ENCODE measurements at places on chromosomes 12 and 14.

DNA sequence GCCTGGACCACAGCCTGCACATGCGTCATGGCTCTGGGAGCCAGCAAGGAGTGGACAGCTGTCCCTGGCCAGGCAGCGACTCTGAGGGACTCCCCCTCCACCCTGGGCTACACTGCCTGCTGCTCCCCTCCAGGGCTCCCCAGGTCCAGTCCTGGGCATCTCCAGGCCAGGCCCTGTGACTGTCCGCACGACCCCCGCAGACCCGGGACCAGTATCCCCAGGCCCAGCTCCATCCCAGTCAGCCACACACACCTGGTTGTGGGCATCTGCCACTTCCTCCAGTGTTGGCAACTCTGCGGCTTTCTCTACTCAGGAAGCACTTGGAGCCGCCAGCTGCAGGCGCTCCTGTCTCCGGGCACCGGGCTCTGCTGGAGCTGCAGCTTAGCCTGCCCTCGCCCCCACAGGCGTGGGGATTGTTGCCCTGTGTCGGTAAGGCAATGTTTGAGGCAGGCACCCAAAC is 2.4 kb downstream of the ULK1 start:
- no peak for DNase-seq

- no peak for DNase-seq
Observed at GRCh38 chr14:89040080-89040459, 215.6 kb downstream of the TTC8 start.

DNA sequence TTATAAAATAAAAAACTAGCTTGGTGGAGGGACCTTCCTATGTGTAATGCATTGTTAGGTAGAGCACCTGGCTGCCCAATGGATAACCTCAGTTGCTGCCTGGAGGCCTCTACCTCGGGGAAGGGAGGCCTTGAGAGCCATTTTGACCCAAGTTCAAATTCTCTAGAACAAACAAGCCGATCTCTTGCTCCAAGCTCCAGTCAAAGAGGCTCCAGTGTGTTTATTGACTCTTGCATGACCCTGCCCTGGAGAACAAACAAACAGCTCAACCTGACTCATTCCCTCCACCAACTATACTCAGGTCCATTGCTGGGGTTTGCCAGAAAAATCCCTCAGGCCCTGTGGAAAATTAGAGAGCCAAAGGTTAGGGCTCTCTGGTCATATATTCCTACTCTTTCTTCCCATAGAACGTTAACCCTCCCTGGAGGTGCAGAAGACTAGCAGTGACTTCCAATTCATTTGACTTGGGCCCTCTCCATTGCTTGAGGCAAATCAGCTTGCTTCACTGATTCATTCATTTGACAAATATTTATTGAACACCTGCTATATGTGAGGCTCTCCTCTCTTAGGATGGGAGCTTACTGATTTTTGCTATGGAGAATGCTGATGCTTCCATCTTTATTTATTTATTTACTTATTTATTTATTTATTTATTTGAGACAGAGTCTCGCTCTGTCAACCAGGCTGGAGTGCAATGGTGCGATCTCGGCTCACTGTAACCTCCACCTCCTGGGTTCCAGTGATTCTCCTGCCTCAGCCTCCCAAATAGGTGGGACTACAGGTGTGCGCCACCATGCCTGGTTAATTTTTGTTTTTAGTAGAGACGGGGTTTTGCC is 73.7 kb upstream of the CISTR start:
- no peak for DNase-seq

- DNase-seq, result no peak
Observed at GRCh38 chr14:105138551-105139111, 29.9 kb downstream of the JAG2 start.

DNA sequence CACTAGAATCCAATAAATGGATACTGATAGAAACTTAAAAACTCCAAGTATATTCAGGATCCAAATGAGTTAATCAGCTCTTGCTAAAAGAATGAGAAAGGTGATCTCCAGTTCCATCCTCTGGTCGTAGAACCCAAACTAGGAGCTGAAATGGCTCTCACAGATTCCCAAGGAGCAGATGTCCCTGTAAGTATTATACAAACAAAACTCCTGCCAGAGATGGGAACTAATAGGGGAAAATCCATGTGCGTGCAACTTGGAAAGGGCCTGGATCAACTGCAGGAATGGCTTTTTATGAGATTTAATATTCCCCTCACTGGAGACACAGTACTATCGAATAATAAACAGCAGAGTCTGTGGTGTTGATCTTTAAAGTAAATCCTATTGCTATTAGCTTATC is 309.2 kb upstream of the TBX3 start:
- DNase-seq, result no peak

DNA sequence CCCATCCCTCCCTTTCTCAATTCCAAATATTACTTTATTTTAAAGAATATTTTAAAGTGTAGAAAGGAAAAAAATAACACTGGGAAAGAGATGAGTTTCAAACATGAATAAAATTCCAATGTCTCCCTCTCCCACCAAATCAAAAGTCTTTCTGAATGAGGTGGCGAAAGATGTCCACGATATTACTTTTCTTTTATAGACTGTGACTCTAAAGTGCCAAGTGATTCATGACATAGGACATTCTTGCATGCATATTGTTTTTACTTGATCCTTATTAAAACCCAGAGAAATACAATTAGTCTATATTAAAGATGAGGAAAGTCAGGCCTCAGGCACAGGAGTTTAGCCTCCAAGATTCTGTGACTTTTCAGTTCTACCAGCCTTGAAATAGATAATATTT is 16.0 kb upstream of the LUM start:
- no peak for DNase-seq

GRCh38 chr12:92574911-92575570 is 127.7 kb upstream of the PLEKHG7 start:
- DNase-seq, result no peak

GRCh38 chr12:113214895-113215400 is 6.3 kb upstream of the TPCN1 start:
- DNase-seq, result no peak

DNA sequence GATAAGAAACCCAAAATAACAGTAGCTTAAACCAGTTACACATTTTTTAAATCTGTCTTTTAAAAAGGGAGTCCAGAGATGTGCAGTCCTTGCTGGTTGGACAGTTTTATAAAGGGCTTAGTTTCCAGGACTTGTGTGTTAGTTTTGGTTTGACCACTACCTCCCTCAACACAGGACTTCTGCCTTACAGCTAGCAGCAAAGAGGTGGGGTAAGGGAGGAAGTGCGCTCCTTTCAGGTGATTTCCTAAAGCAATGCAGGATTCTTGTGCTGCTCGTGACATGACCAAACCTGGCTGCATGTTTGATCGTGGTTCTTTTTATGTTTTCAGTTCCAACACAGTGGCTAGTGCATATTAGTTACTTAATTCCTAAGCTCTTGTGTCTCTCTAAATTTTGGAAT is 266.2 kb downstream of the TMTC2 start:
- DNase-seq, result no peak

DNA sequence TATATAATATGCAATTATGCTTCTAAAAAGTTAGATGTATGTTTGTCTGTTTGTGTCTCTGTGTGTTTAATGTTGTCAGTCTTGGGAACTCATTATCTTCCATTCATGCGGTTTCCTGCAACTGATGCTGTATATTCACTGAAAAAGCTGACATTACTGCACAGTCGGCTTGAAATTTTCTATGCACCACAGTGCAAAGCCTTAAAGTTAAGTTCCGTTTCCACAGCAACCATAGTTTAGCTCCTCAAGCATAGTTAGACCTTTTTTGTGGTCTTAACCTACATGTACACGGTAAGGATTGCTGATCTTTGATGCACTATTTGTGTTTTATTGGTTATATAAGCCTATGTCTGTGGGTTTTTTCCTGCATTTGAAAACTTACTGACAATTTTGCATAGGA is 309.4 kb downstream of the KCNC2 start:
- DNase-seq, result no peak

DNA sequence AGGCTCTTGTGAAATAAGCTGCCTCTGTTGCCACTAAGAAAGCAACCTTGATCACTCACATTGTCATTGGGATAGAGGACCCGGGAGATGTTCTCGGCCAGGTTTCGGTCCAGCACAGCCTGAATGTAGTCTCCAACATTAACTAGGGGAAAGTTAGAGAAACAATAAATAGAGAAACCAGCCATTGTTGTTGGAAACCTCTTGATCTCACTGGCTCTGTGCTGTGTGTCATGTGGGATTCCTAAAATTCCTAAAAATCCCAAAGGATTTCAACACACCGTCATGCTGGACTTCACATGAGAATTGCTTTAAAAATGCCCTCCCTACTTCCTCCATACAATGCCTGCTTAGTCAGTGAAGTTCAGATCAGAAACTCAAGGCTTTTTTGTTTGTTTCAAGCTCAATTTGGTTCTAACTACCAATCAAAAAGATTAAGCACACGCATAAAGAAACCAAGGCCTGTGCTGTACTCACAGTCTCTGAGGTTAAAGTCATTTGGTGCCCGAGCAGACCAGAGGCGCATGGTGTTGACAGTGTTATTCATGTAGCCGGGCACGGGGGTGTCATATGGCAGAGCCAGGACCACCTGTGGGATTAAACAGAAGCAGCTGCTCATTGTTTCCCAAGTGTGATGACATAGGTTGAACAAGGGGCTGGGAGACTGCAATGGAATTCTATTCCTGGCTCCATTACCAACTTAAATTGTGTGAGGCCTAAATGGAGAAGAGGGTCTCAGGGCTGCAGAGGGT is 23.6 kb downstream of the PYGL start:
- DNase-seq, result no peak

GRCh38 chr12:16271062-16271461 is 6.4 kb downstream of the SLC15A5 start:
- no peak for DNase-seq

- DNase-seq, result no peak
Observed at GRCh38 chr14:66137081-66137480, 349.1 kb upstream of the CCDC196 start.

DNA sequence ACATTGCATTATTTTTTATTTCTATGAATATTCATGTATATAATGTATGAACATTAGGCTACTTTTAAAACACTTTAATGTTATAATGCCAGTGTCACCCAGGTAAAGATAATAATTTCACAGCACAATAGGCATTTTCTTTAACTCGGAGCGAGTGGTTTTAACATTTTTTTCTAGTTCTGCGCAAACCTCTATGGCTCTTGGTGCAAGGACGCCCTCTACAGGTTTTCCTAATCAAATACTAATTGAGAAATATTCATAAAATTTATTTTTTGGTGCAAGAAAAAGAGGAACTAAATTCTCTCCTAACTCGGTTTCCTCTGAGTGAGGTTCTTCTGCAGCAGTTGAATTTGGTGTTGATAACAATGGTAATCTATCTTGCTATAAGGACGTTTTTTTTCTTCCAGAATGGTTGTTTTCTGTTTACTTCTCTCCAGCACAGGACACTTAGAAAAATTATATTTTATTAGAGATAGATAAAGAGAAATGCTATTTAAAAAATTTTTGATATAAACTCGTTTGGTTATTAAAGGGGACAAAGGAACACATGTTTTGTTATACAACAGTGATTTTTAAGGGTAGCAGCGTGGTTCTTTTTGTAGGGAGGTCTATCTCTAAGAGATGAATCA is 2.4 kb upstream of the WIF1 start:
- peak; percentile 29 for DNase-seq

DNA sequence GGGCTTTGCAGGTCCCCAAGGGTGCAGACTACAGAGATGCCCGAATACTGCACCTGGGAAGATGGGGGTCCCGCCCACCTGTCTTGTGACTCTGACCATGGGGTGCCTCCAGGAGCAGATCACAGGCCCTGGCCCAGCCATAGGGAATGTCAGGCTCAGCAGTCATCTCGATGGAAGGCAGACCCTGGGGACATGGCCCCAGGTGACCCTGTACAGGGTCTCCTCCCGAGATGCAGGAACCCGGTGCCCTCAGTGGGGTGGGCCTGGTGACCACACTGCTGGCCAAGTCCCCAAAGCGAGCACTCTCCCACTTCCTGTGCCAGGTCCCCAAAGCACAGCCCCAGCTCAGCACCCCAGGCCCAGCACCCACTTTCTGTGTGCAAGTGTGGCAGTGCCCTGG is 903.7 kb upstream of the USP15 start:
- no peak for DNase-seq

DNA sequence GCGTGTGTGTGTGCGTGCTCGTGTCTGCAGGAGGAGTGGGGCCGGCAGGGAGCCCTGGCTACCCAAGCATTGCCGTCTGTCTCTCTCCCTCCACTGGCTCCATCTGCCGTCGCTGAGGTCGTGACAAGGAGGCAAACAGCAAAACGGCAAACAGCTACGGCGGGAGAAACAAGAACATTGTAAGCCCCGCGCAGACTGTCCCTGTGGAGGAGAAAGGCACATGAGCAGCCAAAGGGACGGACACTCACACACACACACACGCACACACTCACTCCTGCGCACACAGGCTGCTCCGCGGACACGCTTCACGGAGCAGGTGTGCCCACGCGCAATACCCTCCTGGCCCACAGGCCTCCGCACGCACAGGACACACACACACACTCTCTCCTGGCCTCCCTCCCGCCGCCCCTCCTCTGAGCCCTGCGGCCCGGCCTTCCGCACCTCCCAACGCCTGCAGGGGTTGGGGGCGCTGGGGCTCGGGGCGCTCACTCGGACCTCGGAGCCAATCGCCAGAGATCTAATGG is 905 bp downstream of the CISTR start:
- peak; percentile 91 for DNase-seq

DNA sequence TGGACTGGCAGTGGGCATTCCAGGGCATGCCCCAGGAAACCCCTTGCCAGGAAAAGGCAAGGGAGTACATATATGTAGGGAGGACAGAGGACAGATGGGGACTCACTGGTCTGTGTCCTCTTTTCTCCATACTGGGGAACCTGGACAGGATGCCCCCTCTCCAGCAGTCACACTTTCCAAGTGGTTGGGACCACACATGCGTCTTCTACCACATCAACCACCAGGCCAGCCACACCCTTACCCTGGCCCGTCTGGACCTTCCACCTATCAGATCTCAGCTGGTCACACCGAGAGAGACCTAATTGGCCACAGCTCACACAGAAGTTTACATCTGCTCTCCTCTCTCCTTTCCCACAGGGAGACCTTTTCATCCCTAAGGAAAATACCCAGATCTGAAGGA is 8.3 kb downstream of the ANKRD33 start:
- DNase-seq, result no peak

GRCh38 chr12:63387771-63388170 is 236.8 kb upstream of the AVPR1A start:
- no peak for DNase-seq

- DNase-seq, result peak; percentile 61
Observed at GRCh38 chr12:180445-180844, 33.5 kb downstream of the SLC6A12 start.

DNA sequence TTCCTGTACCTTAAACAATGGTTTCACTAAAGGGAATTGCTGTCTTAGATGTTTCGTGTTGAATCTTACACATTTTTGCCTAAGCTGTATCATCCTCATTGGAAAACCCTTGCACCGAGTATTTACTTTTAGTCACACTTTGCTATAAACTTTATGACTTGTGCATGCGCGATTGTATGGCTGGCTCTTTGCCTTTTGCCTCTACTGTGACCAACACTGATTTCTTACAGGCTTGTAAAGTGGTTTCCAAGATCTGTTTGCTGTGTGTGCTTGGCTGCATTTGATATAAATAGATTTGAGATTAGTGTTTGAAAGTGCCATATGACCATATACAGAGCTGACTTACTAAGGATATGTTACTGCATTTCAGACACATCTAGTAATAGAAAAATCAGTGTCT is 40.5 kb downstream of the RASSF3 start:
- DNase-seq, result no peak

- DNase-seq, result no peak
Observed at GRCh38 chr14:72888192-72888591, 5.7 kb downstream of the DPF3 start.

GRCh38 chr14:101192661-101193000 is 289.1 kb upstream of the RTL1 start:
- DNase-seq, result no peak

Data from G401 (cell line).